ENCODE measurements at places on chromosomes 16 and 17. TPM values are rescaled to one million over a fixed set of nuclear protein-coding genes. Genes with fewer than 3 reads are reported as not detected.

BRIP1 gene
- total RNA-seq = 33.3 TPM

DPEP1 gene
- total RNA-seq = 0.09 TPM

DNA sequence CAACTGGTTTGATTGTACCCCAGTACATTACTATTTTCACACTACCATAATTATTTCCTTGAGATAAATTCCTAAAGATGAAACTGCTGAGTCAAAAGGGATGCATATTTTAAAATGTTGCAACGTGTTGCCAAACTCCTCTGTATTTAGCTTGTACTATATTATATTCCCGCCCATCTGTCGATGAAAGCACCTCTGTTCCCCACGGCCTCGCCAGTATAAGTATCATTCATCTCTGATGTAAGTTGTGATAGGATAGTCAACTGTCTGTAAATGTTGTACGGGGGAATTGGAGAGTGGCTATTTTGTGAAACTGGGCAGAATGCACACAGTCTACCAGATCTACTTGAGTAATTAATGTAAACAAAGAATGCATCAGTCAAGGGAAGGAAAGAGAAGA, 47.7 kb upstream of the TNRC6A start:
- no peak for DNase-seq

DNA sequence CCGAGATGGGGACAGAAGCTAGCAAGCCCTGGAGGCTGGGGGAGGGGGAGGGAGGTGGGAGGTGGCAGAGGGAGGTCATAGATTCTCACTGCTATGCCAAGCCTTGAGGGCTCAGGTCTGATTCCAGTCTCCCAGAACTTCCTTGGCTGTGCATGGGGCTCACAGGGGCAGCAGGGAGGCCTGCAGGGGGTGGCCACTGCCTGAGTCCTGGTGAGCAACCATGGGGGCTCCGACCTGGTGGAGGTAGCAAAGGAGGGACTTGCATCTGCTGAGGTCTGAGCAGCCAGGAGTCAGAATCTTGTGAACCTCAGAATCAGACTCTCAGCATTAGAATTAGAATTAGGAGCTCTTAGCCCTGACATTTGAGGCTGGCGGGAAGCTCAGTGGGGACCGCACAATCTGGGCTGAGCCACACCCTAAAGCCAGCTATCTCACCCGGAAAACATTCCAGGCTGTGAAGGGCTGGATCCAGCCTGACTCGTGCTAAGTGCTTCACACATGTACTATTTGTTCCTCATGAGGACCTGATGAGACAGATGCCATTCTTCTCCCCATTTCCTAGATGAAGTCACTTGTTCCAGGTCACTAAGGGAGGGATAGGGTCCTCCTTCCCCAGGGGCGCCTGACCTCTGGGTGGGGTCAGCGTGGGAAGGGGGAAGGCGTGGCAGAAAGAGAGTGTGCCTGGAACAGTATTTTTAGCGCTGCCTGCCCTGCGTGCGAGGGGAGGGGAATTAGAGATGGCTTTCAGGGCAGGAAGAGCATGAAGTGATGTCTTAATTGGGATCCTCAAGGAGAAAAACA, 17.3 kb upstream of the KCNJ12 start:
- DNase-seq = peak; percentile 52

Data from Daoy (cell line).